ENCODE measurements at places on chromosomes 5 and 9.

GRCh38 chr5:59637884-59638580, 255.5 kb downstream of the PDE4D start:
- DNase-seq, result no peak

- DNase-seq, result no peak
Observed at GRCh38 chr9:36041506-36041905, 4.8 kb downstream of the RECK start.

- no peak for DNase-seq
Observed at GRCh38 chr5:142330444-142330843, 5.6 kb upstream of the SPRY4 start.

DNA sequence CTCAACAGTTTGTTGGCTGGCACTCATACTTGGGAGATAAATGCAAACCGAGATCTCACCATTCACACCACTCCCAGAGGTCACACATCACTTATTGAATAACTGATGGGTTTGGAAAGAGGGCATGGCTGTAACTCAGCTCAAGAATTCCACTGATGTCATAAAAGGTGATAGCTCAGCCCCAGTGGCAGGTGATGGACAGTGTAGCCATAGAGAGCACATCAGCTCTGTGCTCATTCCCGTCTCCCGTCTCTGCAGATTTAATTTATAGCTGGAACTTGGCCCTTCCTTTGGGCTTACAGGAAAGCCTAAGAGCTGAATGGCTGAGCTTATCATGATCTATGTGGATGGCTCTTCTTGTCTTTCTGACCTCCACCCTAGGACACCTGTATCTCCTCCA, 59.8 kb downstream of the INSYN2B start:
- no peak for DNase-seq

GRCh38 chr5:124644138-124644537, 102.3 kb downstream of the ZNF608 start:
- no peak for DNase-seq

DNA sequence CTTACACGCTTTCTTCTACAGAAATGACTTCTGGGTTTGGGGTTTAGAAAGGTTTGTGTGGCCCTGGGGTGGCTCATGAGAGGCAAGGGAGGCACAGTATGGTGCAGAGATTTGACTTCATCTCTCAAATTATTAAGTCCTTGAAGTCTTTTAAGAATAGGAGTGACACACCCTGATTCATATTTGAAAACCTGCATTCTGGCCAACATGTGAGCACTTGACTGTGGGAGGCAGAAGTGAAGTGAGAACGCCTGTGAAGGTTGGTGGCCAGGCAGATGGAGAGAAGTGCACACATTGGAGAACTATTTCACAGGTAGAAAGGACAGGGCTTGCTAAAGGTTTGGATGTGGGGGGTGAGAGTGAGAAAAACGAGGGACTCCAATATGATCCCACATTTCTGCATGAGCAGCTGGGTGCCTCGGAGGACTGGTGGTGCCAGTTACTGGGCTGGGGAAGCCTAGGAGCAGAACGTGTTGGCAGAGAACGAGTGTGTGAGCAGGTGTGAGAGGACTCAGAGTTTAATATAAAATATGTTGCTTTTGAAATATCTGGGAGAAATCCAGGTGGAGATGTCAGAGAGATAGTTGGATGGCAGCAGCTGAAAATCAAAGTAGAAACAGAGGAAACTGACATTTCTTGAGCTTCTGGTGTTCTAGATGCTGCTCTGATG, 240.0 kb upstream of the ADAMTSL1 start:
- DNase-seq, result peak; percentile 20

DNA sequence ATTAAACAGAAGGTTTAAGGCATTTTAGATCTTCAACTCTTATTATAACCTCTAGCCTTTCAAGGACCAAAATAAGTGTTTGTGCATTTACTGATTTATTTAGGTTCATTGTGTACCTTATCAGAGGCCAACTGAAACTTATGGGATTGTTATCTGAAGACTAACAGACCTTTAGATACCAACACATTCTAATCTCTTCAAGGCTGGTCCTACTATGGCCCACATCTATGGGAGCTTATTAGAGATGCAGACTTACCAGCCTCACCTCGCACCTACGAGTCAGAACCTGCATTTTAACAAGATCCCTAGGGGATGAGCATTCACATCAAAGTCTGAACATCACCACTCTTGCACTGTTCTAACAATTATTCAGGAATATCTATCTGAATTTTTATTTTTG, 1.9 kb downstream of the IARS1 start:
- DNase-seq, result no peak

DNA sequence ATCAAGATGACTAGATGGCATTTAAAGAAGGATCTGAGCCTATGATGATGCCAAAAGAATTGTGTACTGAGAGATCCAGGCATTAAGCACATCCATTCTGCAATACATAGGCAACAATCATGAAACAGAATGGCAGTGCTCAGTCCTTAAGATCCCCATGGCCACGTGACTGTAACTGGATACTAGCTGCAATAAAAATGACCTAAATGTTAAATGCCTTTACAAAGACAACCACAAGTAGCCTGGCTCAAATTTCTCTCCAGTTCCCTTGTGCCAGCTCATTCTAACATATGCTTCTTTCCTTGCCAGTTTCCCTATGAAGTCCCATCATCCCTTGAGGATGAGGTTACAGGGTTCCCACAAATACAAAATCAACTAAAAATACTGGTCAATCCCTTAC, 148.3 kb upstream of the GHR start:
- DNase-seq, result no peak

DNA sequence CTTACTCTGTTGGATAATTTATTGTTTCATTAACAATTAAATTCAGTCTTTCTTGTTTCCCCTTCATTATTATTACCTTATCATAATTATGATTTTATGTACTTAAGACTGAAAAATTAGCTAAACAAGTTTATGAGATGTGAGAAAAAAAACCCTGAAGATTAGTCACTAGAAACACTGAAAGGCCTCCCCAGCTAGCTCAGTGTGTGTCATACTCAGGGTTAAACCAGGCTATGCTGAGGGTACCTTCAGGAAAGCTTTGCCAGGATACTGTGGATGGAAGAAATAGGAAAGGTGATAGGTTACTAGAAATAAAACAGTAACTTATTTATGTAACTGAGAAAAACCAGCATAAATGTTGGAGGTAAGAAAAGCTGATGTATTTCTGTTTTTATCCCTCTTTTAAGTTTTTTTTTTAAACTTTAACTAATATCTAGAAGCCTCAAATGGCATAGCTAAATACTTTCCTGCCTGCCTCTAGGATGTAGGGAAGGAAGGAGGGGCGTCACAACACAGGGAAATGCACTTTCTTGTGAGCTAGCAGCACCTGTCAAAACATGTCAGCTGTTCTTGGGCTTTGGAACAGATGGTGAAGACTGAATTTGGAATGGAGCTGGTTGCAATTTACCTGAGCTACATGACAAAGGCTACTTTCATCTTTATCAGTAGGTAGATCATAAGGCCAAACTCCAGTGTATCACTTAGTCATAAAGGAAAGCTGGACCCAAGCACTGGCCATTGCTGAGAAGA, 24.2 kb downstream of the NMRK1 start:
- DNase-seq, result no peak

GRCh38 chr5:178196986-178197385, 7.3 kb upstream of the HNRNPAB start:
- peak; percentile 63 for DNase-seq

GRCh38 chr9:115382865-115383264, 264.9 kb upstream of the TNC start:
- no peak for DNase-seq

GRCh38 chr5:172588380-172588779, 52.7 kb upstream of the NEURL1B start:
- no peak for DNase-seq

GRCh38 chr5:62090953-62091352, 215.1 kb upstream of the KIF2A start:
- DNase-seq, result no peak

DNA sequence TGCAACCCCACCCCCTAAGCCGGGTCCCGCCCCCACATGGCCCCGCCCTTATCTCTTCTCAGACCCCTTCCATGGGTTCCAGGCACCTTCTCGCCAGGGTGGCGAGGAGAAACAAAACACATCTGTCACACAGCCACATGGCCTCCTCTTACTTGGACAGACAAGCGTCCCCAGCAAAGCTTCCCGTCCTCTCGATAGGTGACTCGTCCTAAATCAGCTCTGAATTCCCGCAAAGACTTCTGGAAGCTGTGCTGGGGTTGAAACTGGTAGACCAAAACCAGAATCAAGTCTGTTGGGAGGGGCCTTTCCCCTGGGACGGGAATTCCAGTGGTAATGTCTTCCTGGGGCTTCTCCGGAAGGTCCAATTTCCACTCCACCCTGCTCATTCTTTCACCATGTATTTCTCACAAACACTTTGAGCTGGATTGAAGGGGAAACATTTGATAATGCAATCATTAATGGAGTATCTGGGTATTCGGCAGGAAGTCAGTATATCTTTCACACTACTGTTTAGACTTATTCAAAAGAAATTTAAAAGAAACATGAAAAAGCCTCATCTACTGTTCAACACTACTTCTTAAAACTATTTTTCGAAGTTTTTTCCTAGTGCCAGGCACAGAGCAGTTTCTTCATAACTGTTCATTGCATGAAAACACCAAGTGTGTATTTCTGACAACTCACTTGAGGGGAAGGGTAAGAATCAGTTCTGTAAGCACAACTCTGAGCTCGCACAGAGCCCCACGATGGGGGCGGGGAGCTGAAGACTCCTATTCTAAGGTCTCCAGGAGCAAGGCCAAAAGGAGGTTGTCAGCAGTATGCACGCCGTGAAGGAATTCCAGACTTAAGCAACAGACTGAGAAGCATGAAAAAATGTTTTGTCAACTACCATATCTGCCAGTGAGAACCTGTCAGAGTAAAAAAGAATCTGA, 644 bp upstream of the CTNNAL1 start:
- no peak for DNase-seq

- no peak for DNase-seq
Observed at GRCh38 chr9:15499139-15499538, 11.6 kb downstream of the PSIP1 start.

- DNase-seq, result no peak
Observed at GRCh38 chr9:16277471-16277960, 593.0 kb downstream of the BNC2 start.

DNA sequence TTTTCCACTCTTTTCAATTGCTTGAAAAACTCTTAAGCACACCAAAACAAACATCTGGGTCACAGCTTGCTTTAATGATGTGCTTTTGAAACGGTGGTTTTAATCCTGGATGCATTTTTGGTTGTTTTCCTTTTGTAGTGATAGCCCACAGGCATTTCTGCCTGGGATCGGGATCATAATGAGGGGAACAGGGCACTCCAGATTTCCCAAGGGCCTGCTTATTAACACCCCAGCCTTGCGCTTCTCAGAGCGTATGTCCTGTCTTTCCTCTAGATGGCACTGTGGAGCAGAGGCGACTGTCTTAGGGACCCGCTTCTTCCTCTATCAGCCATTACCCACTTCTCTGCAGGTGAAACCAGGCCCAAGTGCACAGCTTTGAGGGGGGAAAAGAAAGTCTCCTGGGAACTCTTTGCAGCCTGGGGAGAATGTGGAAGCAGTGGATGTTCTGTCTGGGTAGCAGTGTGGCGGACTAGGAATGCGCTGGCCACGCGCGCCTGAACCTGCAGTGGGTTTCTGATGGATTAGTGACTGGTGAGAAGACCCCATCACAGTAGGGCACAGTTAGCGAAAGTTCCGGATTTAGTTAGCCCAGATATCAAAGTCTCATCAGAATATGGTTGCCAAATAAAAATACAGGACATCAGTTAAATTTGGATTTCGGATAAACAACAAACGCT, 190.1 kb downstream of the GNA14 start:
- peak; percentile 90 for DNase-seq

GRCh38 chr9:114177423-114178064, 22.2 kb downstream of the COL27A1 start:
- DNase-seq, result no peak

- DNase-seq, result no peak
Observed at GRCh38 chr5:152462021-152462721, 57.1 kb upstream of the NMUR2 start.

- DNase-seq, result peak; percentile 79
Observed at GRCh38 chr5:57174128-57174889, 450 bp downstream of the GPBP1 start.

GRCh38 chr5:83553000-83553486, 81.5 kb downstream of the VCAN start:
- no peak for DNase-seq

GRCh38 chr5:82821846-82822633, 255.2 kb downstream of the TMEM167A start:
- no peak for DNase-seq

DNA sequence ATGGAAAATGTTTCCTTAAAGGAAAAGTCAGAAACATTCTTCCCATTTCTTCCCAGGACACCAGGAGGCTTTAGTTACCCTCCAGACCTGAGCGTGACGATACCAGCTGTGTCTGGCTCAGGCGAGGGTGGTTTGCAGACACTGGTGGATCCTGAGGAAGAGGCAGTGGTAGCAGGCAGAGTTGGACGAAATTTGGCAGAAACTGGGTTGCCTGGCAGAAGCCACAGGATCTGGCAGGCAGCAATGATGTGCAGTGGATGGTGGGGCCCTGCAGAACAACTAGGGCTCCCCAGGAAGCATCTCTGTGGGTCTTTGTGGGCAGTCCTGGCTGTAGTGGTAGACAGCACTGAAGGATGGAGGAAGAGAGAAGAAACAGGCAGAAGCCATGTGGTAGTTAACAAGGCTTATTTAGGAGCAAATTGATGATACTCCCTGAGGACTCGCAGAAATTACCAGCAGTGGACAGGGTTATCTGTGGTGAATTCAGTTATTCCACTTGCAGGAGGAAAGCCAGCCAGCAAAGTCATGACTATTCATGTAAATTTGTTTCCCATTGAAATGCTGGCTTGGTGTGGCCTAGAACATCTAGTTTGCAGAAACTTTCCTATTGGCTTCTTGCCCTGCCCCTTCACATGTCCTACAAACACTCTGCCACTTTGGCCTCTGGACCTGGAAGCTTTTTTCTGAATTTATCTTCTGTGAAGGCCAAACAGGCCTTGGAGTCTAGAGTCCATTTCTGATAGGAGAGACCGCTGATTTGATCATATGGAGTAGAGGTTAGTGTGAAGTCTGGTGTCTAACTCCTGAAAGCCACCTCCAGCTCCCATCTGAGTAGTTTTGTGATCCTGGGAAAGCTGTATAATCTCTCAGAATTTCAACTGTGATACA, 212.0 kb downstream of the DMRT2 start:
- DNase-seq, result no peak

DNA sequence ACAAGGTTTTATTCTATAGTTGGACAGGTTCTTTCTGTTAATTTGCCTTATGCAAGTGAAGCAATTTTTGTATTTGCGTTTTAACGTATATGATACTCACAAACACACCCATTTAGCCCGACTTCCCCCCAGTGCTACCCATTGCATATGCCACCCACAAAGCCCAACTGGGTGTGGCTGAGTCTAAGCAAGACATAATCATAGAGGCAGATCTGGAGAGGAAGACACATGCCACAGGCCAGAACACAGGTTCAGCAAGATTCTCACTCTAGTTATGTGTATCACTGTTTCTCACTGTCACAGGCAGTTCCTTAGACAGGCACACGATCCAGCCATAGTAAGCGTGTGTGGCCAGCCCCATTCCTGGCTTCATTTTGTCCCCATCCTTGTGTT, 29.0 kb upstream of the PUM3 start:
- DNase-seq, result no peak

Data from Karpas-422 (cell line).